ENCODE measurements at places on chromosomes 5 and 9. TPM values are rescaled to one million over a fixed set of nuclear protein-coding genes. Genes with fewer than 3 reads are reported as not detected.
A peak's percentile ranks its signal among the peaks of the same experiment; 100 is the strongest.

- H3K27ac ChIP-seq = no peak overlapping the region
- no peaks in the 10 kb centered on the region for H3K27me3 ChIP-seq
- H3K36me3 ChIP-seq = no peaks in the 10 kb centered on the region
Measured at GRCh38 chr5:52751137-52751536, 36.6 kb upstream of the ITGA1 start.

BARX1 gene
- total RNA-seq = 0.38 TPM

GRCh38 chr9:97993000-97993399, 9.9 kb downstream of the ANP32B start:
- DNase-seq = no peak
- H3K4me1 ChIP-seq = peaks cover 83% of the 10 kb centered on the region
- H3K4me3 ChIP-seq = no peak overlapping the region
- H3K27me3 ChIP-seq = no peaks in the 10 kb centered on the region

GRCh38 chr5:111061618-111062017, 9.9 kb upstream of the TSLP start:
- H3K4me3 ChIP-seq = no peak overlapping the region
- no peak for DNase-seq
- no peaks in the 10 kb centered on the region for H3K36me3 ChIP-seq
- no peak overlapping the region for H3K27ac ChIP-seq

DNA sequence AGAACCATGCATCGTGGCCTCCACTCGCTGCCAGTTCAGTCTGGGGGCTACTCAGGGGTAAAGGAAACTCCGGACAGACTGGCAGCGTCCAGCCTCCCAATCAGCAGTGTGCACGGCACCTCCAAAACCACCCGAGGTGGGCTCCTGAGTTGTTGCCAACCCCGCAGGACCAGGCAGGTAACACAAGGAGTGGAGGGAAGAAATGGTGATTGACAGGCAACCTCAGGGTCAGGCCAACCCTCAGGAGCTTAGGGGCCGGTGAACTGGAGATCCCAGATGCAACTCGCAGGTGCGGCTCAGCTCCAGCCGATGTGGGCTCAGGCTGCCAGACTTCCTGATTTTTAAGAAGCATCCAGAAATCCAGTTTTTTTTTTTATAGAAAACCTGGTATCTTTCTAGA, 37.3 kb upstream of the AKNA start:
- H3K36me3 ChIP-seq = no peaks in the 10 kb centered on the region
- no peak overlapping the region for H3K4me3 ChIP-seq
- no peak for DNase-seq
- H3K27ac ChIP-seq = no peak overlapping the region
- peaks cover 5% of the 10 kb centered on the region for H3K27me3 ChIP-seq
- H3K4me1 ChIP-seq = no peaks in the 10 kb centered on the region

NUTM2F gene
- total RNA-seq = not detected

GRCh38 chr9:86794391-86795046, 152.8 kb downstream of the GAS1 start:
- peaks cover 5% of the 10 kb centered on the region for H3K27me3 ChIP-seq
- no peak overlapping the region for H3K4me3 ChIP-seq
- DNase-seq = no peak
- no peaks in the 10 kb centered on the region for H3K36me3 ChIP-seq

DNA sequence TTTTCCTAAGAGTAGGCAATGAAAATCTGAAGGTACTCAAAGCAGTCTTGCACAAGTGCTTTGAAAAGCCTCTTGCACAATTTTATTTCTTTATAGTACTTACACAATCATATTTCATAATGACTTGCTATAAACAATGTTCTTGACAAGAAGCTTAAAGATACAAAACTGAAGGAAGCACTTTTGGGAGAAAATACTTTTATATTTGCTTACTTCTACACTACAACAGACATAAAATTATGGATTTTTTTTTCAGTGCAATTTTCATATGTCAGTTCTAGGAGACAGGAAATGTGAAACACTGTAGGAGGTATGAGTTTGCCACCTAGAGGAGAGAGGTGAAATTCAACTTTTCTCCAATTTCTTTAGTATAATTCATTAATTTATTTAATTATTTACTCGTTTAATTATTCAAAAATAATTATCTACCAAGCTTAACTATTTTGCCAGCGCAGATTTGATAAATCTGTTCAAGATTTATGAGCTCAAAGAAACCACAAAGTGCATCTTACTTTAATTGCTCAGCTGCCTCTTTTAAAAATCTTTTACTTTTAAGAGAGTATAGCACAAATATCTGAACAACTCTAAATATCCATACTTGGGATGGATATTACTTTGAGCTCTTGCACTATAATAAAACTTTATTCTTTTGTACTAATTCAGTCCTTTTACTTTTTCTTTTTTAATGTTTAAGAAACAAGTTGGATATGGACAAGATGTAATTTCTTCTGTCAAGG, 29.0 kb upstream of the CDKN2B start:
- H3K27me3 ChIP-seq = peaks cover 47% of the 10 kb centered on the region
- no peak overlapping the region for H3K4me3 ChIP-seq
- no peak overlapping the region for H3K27ac ChIP-seq
- no peaks in the 10 kb centered on the region for H3K36me3 ChIP-seq
- peaks cover 33% of the 10 kb centered on the region for H3K4me1 ChIP-seq

SPATA9 gene
- total RNA-seq = not detected

DNA sequence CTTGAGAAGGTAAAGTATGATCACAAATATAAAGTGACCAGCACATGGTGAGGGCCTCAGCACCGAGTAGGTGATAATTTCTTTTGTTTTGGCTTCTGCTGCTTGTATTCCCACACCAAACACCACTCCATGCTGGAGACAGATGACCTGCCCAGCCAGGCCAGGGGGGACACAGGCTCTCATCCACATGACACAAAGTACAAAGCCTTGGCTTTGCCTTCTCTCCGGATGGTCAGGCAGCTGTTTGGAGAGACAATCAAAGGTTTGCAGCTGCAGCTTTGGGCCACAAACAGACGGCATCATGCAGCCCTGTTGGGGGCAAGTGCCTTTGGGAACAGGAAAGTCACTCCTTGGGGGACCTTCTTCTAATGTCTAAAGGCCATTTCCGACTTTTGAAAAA, 226.2 kb upstream of the KLF4 start:
- peaks cover 3% of the 10 kb centered on the region for H3K36me3 ChIP-seq
- no peak overlapping the region for H3K27ac ChIP-seq
- H3K27me3 ChIP-seq = no peaks in the 10 kb centered on the region
- H3K4me1 ChIP-seq = no peaks in the 10 kb centered on the region
- no peak for DNase-seq
- H3K4me3 ChIP-seq = no peak overlapping the region

- peaks cover 3% of the 10 kb centered on the region for H3K36me3 ChIP-seq
- no peaks in the 10 kb centered on the region for H3K27me3 ChIP-seq
- H3K4me1 ChIP-seq = no peaks in the 10 kb centered on the region
- no peak for DNase-seq
Measured at GRCh38 chr9:77210116-77210515, 32.8 kb downstream of the VPS13A start.

GRCh38 chr5:155943516-155944407, 383.2 kb upstream of the SGCD start:
- DNase-seq = peak; percentile 39
- H3K27me3 ChIP-seq = peaks cover 26% of the 10 kb centered on the region
- no peaks in the 10 kb centered on the region for H3K36me3 ChIP-seq
- no peak overlapping the region for H3K4me3 ChIP-seq
- no peaks in the 10 kb centered on the region for H3K4me1 ChIP-seq
- no peak overlapping the region for H3K27ac ChIP-seq

DNA sequence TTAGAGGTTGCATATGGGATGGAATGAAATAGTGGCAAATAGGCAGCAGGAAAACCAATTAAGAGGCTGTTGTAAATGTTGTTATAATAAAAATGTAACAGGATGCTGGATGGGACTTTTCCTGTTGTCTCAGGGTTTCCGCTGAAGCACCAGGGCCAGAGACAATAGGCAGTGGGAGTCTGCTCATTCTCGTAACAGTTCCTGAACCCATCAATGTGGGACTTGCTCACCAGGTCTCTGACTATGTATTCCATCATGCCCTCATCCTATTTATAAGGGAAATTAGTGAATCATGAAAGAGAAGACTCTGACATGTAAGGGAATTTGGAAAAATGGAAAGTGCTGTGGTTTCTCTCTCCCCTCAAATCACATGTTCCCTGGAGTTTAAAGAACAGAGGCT, 23.5 kb upstream of the SSBP2 start:
- H3K36me3 ChIP-seq = no peaks in the 10 kb centered on the region
- no peaks in the 10 kb centered on the region for H3K27me3 ChIP-seq
- peaks cover 15% of the 10 kb centered on the region for H3K4me1 ChIP-seq

HABP4 gene
- total RNA-seq = 17.5 TPM

DNA sequence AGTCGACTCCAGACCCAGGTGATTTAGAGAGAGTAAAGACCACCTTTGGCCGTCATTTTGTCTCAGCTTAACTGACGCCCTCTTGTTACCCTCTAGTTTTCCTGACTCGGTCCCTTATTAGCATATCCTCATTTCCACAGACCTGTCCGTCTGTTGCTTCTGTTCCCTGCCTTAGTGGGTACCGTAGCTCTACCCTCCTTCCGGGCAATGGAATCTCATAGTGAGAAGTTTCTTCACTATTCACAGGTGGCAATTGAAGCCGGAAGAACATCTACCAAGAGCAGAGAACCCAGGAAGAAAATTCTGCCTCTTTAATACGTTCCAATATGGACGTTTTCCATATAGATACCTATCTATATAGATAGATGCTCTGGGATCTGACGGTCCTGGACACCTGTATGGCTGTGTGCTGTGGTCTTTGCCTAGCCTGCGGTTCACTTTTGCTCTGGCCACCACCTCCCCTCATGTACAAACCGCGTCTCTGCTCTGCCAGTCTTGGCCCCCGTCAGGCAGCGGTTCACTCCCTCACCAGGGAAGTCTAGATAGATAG, 652 bp upstream of the TMEM161B start:
- peak overlapping the region; percentile 85 for H3K4me3 ChIP-seq
- peak; percentile 18 for DNase-seq
- H3K27me3 ChIP-seq = no peaks in the 10 kb centered on the region
- H3K27ac ChIP-seq = peak overlapping the region; percentile 94
- peaks cover 28% of the 10 kb centered on the region for H3K36me3 ChIP-seq

GRCh38 chr5:53201746-53202145, 92.2 kb upstream of the MOCS2 start:
- no peak overlapping the region for H3K4me3 ChIP-seq
- H3K27ac ChIP-seq = no peak overlapping the region
- H3K4me1 ChIP-seq = no peaks in the 10 kb centered on the region
- DNase-seq = no peak
- no peaks in the 10 kb centered on the region for H3K36me3 ChIP-seq

DNA sequence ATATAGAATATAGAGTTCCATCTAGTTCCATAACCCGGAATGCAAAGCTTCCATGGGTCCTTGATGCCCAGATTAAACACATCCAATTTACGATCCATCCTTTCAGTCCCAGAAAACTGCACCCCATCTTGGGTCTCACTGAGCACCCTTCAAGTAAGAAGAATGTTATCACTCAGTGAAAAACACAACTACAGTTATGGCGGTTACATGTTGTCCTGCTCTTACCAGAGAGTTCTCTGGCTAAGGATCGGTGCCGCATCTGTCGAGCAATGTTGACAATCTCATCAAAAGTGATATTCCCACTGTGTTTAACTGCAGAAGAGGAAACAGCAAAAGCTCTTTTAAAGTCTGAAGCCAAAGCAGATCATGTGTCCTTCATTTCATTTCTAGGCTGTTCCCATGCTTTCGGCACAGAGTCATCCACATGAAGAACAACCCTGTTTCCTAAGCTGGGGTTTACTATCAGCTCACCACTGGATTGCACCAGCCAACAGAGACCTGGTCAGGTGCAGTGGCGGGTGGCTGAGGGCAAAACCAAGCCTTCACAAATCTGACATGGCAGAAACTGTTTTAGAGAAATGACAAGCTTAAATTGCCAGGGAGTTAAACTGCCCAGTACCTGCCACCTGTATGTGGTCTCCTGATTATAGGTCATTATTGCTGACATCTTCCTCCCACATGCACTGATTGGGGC, 2.9 kb downstream of the RPL12 start:
- DNase-seq = no peak
- peak overlapping the region; percentile 94 for H3K4me3 ChIP-seq
- H3K36me3 ChIP-seq = peaks cover 54% of the 10 kb centered on the region
- H3K27me3 ChIP-seq = no peaks in the 10 kb centered on the region
- H3K27ac ChIP-seq = peak overlapping the region; percentile 91

DNA sequence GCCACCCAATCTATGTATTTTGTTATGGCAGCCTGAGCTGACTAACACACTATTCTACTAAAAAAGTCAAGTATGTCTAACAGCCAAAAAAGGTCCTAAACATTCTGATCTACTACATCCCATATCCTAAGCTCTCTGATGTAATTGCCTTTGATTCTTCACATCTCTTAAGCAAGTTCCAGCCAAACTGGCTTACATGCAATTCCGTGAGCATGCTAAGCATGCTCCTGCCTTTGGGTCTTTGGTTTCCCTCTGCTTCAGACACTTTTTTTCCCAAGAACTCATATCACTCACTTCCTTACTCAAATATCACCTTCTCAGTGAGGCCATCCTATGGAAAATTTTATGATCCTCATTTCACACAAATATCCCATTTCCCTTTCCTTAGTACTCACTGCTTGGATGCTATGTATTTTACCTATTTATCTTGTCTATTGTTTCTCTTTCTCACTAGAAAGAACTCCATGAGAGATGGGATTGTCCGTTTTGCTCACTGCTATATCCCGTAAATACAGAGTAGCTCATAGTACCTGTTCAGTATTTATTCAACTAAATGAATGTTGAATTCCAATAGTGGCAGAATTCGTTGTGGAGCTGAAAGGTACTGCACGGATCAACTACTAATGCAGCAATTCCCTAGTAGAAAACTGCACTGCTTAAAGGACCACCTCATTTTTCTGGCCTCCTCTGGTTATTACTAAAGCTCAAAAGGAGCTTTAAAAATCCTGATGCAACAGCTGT, 2.3 kb upstream of the SLC12A2 start:
- peaks cover 48% of the 10 kb centered on the region for H3K4me1 ChIP-seq
- no peak for DNase-seq
- H3K36me3 ChIP-seq = peaks cover 4% of the 10 kb centered on the region
- peak overlapping the region; percentile 93 for H3K27ac ChIP-seq

GRCh38 chr9:125996791-125997190, 249.6 kb downstream of the PBX3 start:
- H3K4me3 ChIP-seq = no peak overlapping the region
- H3K4me1 ChIP-seq = no peaks in the 10 kb centered on the region
- no peaks in the 10 kb centered on the region for H3K36me3 ChIP-seq

DNA sequence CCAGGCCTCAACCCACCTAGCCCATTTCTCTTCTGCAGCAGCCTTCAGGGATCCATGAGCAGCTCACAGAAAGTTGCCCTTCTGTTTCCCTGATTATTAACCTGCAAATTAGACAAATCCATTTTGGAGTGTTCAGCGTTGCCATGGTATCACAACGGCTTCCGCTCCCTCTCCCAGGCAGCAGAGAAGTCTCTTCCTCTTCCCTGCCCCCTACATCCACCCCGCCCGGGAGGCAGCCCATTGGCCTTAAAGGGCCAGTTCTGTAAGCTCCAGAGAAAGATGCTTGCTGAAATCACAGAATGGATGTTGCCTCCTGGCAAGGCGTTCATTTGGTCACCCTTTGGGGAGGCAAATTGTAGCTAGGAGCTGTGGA, 47.7 kb upstream of the BOD1 start:
- H3K27me3 ChIP-seq = no peaks in the 10 kb centered on the region
- no peaks in the 10 kb centered on the region for H3K4me1 ChIP-seq
- H3K4me3 ChIP-seq = no peak overlapping the region
- H3K36me3 ChIP-seq = no peaks in the 10 kb centered on the region
- no peak for DNase-seq
